Head of caudate nucleus (tissue), 42 donors: ENCODE measurements at places on chromosomes 13 and 19.

DNA sequence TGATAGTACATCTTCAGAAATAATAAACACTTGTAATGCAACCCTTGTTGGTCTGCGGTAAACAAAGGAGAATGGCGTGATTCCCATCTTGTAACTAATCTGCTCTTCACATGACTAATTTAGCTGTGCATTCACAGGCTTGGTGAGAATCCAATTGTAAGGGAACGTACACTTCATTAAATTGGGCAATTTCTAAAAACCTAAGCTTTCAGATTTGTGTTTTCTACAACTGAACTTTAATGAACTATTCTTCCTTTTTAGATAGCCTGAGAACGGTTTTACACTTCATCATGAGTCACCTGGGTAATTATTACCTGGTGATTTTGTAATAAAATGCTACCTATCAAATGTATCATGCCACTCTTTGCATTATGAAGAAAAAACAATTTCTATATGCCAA lies 306.9 kb downstream of the KLF5 start:
- no peak for DNase-seq

DNA sequence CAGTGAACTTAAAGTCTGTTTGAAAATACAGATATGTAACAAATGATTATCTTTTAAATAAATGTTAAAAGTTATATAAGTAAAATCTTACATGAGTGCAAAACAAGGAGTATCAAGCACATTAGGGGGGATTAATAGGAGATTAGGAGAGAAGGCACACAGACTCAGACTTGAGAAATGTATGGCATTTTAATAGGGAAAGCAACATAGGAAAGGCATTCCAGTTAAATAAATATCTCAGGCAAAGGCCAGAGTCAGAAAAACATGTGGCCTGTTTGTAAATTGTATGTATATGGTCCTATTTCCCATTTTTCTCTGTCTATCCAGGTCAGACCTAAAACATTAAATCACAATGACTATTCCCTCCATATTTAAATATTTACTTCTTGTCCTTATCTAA lies 462.7 kb downstream of the GPC6 start:
- no peak for DNase-seq

- no peak for DNase-seq
These were observed 41.3 kb downstream of the RNASEH2B start for GRCh38 chr13:50950849-50951248.

- DNase-seq: no peak
These were observed 340.7 kb upstream of the HTR2A start for GRCh38 chr13:47237571-47237970.

DNA sequence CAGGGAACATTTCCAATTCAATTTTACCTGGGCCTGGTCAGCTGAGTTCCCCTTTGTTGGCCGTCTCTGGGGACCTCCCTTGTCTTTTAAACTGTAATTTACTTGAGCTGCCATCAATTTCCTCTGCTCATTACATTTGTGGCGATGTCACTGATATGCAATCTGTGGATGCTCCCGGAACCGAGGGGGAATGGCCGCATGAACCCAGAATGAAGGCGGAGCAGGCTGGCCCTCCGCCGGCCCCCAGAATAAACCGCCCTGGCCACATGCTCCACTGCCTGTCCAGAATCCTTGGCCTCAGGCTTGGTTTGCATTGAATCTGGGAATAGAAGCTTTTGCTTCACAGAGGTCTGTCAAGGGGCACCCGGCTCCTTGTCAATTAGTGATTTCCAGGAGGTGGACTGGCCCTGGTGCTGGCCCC lies 276.8 kb downstream of the TEX29 start:
- DNase-seq: no peak

DNA sequence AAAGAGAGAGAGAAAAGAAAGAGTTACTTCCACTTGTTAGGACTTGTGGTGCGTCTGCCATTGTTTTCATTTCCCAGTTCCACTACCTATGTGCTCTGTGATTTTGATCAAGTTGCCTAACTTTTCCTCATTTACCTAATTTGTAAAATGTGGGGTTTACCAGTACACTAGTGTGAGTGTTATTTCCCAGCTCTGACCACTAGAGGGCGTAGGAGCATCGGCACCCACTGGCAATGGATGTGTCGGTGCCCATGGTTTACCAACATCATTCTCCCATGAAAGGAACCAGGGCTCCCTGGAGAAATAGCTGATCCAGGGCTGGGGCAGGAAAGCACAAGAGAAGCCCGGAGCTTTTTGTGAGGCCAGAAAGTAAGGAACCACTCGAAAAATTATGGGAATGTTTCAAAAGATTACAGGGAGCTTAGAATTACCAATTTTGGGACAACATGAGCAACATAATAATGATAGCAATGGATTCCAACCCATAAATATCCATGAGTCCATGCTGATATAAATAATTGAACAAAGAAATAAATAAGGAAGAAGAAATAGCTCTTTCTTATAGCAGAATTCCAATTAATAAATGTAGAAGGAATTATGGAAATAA lies 15.1 kb upstream of the CEACAM4 start:
- DNase-seq: peak; percentile 91

DNA sequence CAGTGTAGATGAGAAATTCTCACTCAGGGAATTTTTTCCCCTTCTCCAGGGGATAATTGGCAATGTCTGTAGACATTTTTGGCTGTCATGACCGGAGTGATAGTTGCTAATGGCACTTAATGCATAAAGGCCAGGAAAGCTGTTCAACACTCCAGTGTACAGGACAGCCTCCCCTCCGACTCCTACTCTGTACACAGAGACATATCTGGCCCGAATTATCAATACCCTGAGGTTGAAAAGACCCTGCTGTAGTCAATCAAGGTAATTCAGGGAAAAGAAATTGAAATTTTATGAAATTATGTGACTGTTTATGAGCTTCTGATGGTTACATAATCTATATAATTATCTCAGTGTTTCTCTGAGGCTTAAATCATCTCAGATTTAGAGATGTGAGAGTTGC lies 720.7 kb downstream of the OLFM4 start:
- DNase-seq: no peak

DNA sequence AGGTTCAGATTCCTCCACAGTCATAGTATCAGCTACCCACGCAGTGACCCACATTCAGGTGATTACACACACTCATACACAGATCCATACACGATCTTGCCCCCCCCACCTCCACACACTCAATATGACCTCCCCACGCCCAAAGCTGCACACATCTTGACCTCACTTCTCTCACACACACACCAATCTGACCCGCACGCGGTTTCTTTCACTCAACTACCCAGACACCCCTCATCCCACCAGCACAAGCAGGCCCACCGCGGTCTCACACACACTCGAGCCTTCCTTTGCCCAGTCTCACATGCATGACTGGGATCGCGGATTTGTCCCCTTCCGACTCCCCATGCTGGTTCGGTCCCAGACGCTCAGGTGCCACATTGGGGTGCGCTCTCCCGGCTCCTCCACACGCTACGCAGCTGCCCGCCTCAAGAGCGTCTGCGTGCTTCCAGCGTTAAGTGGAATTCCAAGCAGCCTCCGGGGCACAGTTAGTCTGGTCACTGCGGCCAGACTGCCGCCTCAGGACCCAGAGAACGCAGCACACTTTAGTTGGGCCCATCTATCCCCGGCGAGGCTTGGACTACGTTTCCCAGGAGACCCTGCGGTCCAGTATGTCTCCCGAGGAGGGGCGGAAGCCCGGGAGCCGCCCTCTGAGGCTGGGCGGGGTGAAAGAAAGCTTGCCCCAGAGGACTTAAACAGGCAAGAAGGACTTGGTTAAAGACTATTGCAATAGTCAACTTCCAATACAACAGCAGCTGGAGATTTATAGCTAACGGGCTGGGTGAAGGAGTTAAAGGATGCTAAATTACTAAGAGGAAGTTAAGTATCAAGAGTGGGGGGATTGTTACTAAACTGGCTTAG lies 746 bp upstream of the ZNF345 start:
- peak; percentile 95 for DNase-seq

DNA sequence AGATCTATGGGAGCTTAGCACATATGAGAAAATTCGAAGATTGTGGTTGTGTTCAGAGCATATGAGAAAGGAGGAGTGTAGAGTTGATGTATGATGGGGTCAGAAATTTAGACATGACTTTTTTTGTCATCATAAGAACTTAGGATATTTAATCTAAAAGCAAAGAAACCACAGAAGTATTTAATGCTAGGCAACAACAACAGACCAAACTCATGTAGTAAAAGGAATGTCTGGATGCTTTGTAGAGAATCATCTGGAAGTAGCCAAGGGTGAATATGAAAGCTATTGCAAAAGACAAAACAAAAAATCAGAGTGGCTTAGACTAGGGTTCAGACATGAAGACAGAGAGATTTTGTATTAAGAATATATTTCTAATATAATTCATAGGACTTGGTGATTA lies 190.3 kb downstream of the SLITRK1 start:
- no peak for DNase-seq

- no peak for DNase-seq
These were observed 441.7 kb downstream of the IRS2 start for GRCh38 chr13:109344552-109345157.

DNA sequence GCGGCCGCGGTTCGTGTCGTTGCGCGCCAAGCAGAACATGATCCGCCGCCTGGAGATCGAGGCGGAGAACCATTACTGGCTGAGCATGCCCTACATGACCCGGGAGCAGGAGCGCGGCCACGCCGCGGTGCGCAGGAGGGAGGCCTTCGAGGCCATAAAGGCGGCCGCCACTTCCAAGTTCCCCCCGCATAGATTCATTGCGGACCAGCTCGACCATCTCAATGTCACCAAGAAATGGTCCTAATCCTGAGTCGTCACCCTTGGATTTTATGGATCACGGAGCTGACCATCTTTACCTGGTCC lies 475 bp downstream of the MRPL57 start:
- DNase-seq: no peak

DNA sequence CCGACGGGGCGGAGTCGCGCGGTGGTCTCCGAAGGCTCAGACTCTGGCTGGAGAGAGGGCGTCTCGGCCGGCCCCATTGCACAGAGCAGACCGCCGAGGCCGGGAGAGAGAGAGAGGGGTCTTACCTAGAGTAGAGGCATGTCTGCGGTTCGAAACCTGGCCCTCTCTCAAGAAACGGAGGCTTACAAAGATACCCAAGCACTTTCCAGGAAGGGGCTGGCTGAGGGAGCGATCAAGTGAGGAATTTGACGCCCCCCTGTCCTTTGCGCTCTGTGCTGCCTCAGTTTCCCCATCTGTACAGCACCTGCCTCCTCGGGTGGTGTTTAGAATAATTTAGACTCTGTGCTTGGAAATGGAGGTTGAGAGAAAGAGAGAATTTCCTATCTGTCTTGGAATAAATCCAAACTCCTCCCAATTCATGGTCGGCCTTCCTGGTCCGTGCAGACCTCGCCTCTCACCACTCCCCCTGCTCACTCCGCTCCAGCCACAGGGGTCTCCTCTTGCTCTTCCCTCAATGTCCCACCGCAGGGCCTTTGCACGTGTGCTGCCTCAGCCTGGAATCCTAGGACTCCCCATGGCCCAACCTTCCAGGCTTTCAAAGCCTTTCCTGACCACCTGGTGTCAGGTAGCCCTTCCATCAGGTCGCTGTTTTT lies 658 bp upstream of the ISOC2 start:
- no peak for DNase-seq

DNA sequence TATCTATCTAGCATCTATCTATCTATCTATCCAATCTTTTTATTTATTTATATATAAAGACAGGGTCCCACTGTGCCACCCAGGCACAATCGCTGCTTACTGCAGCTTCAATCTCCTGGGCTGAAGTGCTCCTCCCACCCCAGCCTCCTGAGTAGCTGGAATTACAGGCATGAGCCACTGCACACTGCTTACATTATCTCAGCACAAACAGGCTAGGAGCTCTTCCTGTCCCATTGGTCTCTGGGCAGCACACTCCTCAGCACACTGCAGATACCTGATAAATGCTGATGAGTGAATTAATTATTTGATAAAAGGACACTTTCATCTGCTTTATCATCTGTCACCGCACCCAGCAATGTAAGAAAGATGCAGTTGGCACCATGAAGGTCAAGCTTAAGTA lies 16.1 kb downstream of the ZNF562 start:
- DNase-seq: no peak

GRCh38 chr19:38204096-38204495 lies 19.9 kb downstream of the DPF1 start:
- no peak for DNase-seq
